Skeletal muscle cell (primary cell): ENCODE measurements at places on chromosomes 12 and 14.
A peak's percentile ranks its signal among the peaks of the same experiment; 100 is the strongest.

DNA sequence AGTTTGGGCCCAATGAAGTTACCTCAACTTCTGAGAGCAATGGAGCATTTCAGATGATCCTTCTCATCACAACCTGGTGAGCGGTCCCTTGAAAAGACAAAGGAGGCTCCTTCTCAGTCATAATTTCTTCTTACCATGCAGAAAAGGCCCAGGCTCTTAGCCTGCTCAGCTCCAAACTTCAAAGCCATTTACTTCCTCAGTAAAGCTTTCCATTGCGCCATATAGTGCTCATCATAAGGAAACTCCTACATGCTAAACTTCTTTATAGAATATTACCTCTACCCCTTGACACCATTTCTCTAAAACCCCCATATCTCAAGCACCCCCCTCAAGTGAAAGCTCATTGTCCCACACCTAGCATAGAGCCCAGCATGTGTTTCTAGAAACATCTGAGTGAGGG is 127.1 kb downstream of the GTF2A1 start:
- DNase-seq, result no peak

DNA sequence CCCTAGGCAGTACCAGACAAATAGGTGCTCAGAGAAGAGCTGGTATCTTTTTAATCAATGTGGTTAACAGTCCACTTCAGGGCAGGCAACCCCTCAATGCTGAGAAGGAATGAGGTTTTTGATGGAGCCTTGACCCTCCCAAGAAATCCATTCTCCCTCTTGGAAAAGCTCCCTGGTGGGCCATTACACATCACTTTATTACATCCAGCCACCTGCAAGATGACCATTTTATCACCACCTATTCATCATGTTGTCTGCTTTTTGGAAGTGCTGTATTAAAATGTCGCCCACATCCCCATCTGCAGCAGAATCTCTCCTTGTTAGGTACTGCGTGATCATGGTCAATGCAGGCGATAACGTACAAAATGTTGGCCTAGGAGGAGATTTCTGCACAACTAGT is 614.7 kb upstream of the TMEM132C start:
- DNase-seq, result no peak

DNA sequence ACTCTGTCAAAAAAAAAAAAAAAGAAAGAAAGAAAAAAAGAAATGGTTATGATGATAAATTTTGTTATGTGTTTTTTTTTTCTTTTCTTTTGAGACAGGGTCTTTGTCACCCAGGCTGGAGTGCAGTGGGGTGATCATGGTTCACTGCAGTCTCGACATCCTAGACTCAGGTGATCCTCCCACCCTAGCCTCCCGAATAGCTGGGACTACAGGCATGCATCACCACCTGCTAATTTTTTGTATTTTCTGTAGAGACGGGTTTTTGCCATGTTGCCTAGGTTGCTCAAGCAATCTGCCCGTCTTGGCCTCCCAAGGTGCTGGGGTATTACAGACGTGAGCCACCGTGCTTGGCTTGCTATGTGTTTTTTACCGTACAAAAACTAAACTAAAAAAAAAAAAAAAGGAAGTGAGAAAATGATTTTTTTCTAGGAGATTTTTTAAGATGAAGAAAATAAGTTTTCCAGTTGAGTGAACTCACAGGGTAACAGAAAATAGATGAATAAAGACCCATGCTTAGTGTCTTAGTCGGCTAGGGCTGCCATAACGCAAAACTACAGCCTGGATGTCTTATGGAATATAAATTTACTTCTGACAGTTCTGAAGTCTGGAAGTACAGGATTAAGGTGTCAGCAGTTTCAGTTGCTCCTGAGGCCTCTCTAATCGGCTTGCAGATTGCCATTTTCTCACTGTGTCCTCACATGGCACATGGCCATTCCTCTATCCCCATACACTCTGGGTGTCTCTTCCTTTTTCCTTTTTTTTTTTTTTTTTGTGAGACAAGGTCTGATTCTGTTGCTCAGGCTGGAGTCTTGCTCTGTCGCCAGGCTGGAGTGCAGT is 13.2 kb upstream of the APOF start:
- DNase-seq, result no peak

- no peak for DNase-seq
Observed at GRCh38 chr12:76340680-76341435, 7.4 kb downstream of the BBS10 start.

DNA sequence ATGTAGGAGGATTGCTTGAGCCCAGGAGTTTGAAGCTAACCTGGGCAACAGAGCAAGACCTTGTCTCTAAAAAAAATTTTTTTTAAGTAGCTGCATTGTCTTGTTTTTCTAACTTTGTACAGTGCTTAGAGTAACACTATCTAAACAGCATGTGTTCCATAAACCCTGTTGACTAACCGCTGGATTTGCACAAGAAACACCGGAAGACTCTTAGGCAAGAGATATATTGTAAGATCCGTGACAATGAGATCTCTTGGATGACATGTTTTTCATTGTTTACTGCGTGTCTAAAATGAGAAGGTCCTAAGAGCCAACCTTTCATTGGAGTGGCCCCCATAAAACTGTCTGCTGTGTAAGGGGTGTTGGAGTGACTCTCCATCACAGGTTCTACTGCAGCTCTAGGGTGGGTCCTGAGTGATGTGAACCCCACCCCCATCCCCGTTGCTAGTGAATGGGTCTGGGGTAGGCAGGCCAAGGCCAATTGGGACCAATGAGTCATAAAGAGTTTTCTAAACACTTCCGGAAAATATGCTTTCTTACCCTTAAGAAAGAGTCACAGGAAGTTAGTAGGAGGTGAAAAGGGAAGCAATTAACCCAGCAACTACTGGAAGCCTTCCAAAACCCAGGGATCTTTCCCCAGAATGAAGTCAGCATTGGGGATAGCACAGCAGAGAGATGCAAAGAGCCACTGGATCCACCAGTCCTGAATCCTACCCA is 24.3 kb upstream of the PCNX1 start:
- DNase-seq, result peak; percentile 75

DNA sequence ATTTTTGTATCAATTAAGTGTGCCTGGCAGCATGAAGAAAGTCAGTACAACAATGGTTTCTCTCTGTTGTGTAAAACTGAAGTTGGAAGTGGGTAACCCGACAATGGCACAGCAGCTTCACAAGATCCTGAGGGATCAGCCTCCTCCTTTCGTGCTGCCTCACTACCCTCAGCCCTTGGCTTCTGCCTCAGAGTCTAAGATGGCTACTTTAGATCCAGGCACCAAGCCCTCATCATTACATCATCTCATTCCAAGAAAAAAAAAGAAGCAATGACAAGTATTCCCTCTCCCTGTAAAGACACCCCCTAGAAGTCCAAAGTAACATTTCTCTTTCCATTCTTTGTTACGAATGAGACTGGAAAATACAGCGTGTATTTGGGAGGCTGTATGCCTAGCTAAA is 92.6 kb downstream of the DNAI7 start:
- no peak for DNase-seq

DNA sequence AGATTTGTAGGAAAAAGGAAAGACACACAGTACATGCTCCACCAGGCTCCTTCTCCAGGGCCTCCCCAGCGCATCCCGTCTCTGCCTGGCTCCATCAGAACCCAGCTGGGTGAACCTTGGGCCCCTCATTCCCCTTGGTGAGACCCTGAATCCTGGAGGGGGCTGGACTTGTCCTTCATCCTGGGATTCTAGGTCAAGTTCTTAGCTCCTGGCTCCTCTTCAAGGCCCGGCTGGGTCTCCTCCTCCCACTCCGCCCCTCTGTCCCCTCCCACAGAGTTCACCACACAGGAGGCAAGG is 49.2 kb downstream of the PSMA6 start:
- DNase-seq, result no peak
